ENCODE measurements at places on chromosomes 4 and X.
A peak's percentile ranks its signal among the peaks of the same experiment; 100 is the strongest.

- DNase-seq = no peak
These were observed 59.7 kb downstream of the RWDD4 start for GRCh38 chr4:183599284-183599683.

DNA sequence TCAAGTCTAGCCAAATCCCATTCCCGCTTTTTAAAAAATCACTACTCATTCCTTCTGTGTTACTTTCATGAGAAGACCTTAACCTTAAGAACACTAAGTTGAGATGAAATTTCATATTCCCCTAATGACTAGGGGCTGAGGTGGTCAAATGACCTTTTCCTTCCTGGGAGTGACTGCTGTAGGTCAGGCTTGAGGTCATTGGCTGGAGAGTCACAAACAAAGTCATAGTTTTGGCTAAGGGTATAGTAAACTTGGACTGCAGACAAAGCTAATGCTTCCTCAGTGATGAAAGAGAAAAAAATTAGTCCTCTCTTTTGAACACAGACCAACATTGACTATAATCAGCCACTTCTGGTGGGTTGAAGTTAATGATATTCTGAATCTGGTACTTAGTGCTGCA, 16.0 kb upstream of the FGF2 start:
- DNase-seq = no peak

DNA sequence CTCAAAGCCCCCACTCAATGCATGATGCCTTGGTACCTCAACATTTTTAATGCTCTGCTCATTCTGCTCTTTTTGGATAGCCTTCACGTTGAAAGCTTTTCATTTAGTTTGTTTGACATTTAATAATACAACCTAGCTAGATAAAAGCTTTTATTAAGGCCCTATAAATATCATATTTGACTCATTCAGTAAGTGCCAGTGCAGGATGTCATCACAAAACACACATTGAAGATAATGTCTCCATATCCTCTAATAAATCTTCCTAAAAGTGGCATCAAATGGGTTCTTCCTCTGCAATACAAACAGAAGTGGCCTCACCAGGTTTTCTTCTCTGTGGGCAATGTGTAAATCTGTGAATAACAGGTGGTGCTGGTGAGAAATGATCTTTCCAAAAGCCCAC, 12.0 kb upstream of the PCYT1B start:
- DNase-seq = no peak

DNA sequence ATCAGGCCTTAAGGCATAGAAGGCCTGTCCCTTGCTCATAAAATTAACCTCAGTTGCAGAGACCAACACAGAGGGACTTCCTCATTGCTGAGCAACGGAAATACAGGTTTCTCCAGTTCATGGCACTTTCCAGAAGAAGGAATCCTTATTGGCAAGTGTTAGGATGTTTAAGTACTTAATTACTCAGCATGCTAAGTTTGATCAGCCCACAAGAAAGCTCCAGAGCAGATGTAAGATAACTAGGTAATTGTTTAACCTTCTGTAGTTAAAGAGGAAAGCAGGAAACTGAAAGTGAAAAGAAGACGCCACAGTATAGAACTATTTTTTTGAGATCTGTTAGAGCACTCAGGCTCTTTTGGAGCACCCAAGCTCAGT, 33.5 kb downstream of the SMS start:
- DNase-seq = no peak

GRCh38 chr4:47809654-47810203, 28.1 kb downstream of the CORIN start:
- DNase-seq = no peak

GRCh38 chr4:123874063-123874462, 477.5 kb downstream of the SPRY1 start:
- DNase-seq = no peak

DNA sequence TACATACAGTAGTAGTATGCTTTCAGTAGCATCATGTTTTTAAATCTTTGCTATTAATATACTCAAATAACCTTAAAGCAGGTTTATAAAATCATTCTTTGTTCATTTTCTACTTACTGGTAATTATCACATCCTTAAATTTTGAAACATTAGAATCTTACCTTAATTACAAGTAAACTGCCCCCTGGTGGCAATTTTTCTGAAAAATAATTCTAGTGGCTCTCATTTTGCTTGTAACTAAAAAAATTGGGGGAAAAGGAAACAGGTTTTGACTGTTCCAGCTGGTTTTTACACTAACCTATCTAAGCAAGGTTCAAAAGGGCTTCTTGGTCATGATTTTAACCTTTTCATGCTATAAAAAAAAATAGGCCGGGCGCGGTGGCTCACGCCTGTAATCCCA, 18.5 kb upstream of the DCAF4L1 start:
- no peak for DNase-seq

DNA sequence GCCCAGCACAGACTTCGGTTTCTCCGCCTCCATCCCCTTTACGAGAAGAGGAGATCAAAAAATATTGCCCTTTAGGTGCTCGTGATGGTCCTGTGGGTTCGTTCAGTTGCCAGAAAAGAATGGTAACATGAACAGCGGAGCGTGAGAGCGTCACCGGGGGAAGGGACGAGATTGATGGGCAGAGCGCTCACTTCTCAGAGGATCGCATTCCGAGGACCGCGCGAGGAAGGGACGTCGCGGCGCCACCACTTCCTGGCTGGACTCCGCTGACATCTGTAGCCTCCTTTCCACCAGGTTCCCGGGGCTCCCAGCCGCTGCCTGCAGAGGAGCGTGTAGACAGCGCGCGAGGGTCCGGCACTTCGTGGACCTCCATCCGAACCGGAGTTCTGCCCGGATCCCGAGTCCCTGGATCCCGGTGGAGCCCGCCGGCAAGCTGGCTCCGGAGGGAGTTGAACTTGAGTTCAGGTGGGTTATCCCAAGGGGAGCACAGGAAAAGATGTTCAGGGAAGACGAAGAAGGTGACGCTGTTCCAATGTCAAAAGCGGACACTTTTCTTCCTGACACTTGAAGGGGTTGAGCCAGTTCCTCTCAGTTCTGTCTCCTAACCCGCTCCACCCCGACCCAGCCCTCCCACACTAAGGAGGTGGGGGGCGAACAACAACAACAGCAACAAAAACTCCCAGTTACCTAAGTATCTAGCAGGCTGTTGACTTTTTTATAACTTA, 484 bp downstream of the GALNTL6 start:
- peak; percentile 22 for DNase-seq

DNA sequence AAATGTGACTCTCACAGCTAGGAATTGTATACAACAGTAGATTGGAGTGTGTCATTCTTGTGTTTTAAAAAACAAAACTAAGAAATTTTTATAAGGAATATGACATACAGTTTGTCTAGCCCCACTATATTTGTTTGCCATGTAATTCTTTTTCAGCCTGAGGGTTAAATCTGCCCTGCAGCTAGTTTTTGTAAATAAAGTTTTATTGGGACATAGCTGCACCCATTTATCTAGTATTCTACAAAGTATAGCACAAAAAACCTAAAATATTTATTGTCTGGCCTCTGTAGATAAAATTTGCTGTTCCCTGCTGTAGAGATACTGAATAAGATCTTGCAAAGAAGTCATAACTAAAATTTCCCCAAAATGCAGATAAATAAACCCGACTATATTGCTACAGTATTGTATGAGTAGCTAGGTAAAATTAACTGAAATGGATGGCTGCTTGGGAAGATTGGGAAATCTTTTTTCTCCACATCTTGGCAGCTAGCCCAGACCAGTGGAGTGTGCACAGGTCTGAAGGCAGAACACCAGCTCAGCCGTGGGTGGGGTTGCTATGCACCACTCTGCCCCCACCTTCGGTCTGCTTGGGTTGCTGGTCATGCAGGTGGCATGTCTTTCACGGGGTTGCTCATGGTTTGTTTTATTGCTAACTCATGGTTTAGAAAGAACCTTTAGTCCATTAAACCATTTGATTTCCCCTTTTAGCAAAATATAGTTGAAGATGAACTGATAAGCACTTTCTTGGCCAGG, 127.9 kb downstream of the KLHL8 start:
- DNase-seq = no peak

DNA sequence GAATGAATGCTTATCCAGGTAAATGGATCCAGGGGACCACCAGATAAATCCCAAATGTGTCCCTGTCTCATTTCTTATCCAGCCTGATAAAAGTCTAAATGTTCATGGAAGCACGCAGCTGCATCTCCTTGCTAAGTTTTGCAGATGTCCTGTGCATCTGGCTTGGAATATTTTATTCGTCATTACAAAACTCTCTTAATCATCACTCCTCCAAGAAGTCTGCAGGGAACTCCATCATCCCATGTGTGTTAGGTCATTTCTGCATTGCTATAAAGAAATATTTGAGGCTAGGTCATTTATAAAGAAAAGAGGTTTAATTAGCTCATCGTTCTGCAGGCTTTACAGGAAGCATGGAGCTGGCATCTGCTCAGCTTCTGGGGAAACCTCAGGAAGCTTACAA, 297.2 kb downstream of the HS3ST1 start:
- no peak for DNase-seq

- DNase-seq = no peak
These were observed 30.8 kb upstream of the C1GALT1C1 start for GRCh38 chrX:120660637-120661036.

All from right hindlimb (tissue), 1 donor.